Activated CD4-positive, alpha-beta T cell treated with anti-CD3 and anti-CD28 coated beads, Interleukin-2, amount 50 U/mL, for 48 hours (primary cell): ENCODE measurements at places on chromosomes 2 and 18.
A peak's percentile ranks its signal among the peaks of the same experiment; 100 is the strongest.

GRCh38 chr2:13006426-13006825 is 289.7 kb downstream of the TRIB2 start:
- DNase-seq: no peak

DNA sequence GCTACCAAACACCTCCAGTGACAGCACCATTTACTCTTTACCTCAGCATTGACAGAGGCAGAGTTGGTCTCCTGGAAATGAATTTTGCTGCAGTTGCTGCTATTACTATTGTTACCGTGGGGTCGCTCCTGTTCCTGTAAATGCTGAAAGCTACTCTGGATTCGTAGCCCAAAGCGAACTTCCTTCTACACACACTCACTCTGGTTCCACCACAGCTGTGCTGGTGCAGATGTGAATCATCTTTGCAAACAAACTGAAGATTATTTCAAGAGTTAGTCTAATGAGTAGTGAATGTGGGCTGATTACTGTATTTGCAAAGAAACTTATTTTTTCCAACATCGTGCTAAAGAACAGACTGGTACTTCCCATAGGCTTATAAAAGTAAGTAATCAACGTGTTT is 304.0 kb downstream of the LPIN1 start:
- no peak for DNase-seq

DNA sequence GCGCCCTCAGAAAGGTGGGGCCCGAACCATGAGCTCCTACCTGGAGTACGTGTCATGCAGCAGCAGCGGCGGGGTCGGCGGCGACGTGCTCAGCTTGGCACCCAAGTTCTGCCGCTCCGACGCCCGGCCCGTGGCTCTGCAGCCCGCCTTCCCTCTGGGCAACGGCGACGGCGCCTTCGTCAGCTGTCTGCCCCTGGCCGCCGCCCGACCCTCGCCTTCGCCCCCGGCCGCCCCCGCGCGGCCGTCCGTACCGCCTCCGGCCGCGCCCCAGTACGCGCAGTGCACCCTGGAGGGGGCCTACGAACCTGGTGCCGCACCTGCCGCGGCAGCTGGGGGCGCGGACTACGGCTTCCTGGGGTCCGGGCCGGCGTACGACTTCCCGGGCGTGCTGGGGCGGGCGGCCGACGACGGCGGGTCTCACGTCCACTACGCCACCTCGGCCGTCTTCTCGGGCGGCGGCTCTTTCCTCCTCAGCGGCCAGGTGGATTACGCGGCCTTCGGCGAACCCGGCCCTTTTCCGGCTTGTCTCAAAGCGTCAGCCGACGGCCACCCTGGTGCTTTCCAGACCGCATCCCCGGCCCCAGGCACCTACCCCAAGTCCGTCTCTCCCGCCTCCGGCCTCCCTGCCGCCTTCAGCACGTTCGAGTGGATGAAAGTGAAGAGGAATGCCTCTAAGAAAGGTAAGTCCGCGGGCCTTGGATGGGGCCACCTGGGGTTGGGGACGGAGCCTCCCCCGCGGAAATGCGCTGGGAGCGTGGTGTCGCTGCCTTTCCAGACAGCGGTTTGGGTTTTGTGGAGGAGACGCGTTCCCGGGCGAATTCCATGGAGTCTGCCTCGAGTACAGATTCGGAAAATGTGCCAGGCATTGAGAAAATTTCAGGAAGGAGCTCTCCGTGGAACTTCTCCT is 559 bp downstream of the HOXD1 start:
- peak; percentile 7 for DNase-seq

- DNase-seq: no peak
Observed at GRCh38 chr2:199811346-199811745, 39.6 kb downstream of the FTCDNL1 start.

DNA sequence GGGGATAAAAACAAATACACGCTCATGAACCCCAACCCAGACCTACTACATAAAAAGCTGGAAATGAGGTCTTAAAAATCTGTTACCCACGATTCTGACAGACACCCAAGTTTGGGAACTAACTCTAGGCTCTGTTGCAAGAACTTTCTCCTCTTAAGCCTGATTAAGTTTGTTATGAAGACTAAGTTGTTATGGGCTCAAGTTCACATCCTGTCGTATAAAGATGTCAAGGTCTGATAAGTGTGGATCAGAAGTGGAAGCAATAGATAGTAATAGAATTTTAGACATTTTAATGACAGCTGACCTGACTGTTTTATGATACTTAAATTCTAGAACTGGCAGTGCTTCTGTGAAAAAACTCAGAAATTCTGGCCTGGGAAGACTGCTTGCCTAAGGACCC is 43.2 kb downstream of the LPIN2 start:
- DNase-seq: no peak

- DNase-seq: no peak
Observed at GRCh38 chr2:21256006-21256405, 132.2 kb downstream of the TDRD15 start.

GRCh38 chr2:51401546-51401945 is 369.6 kb upstream of the NRXN1 start:
- DNase-seq: no peak
